NCI-H1092 treated with DMSO at 0.1 percent for 48 hours (cell line): ENCODE measurements at places on chromosomes 2 and 18.

GRCh38 chr2:101124643-101125366, 26.4 kb downstream of the TBC1D8 start:
- DNase-seq, result no peak

- DNase-seq, result no peak
Observed at GRCh38 chr2:38106405-38107094, 30.6 kb upstream of the CYP1B1 start.

- DNase-seq, result no peak
Observed at GRCh38 chr18:21853016-21853415, 112.4 kb downstream of the MIB1 start.

GRCh38 chr18:8361941-8362471, 247.2 kb upstream of the RAB12 start:
- DNase-seq, result no peak

DNA sequence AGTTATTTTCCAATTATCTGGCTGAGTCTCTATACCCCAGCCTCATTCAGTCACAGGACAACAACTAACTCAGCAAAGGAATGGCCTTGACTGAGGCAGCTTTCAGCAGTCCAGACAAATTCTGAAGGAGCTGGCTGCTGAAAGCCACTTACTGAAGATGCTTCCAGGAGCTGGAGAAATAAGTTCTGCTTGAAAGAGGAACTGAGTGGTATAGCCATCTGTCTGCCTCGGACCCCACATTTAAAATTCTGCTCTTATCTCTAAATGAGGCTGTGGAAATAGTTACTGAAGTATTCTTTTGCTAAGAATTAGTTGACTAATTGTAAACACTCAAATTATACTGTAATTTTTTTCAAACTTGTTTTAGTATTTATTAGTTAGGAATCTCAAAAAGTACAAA, 9.1 kb upstream of the GPD2 start:
- DNase-seq, result no peak

DNA sequence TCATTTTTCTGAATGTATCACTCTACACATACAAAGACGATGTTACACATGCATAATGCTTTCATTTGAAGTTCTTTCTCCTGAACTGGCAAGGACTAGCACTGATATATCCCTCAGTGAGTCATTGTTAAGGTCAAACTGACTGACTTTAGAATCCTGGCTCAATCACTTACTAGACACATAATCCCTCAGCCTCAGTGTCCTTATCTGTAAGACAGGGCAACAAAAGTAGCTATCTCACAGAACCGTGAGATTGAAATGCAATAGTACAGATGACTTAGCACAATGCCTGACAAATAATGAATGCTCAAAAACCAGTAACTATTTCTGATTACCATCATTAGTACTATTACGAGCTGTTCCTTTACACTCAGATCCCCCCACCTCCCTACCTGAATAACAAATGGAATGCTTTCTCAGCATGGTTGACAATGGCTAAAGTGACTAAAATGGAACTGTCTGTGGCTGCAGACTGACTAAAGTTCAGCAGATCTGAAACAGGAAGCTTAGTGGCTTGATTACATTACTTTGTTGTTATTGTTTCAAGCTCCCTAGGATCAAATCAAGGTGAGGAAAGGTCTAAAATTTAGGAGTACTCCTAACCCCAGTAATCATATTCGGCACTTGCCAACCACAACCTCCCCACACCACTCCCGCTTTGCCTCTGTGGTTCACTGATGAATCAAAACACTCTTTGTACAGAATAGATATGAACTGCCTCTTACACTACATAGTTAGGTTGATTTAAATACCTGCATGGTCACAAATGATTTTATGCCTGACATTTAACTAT, 35.8 kb upstream of the CACNB4 start:
- DNase-seq, result no peak

DNA sequence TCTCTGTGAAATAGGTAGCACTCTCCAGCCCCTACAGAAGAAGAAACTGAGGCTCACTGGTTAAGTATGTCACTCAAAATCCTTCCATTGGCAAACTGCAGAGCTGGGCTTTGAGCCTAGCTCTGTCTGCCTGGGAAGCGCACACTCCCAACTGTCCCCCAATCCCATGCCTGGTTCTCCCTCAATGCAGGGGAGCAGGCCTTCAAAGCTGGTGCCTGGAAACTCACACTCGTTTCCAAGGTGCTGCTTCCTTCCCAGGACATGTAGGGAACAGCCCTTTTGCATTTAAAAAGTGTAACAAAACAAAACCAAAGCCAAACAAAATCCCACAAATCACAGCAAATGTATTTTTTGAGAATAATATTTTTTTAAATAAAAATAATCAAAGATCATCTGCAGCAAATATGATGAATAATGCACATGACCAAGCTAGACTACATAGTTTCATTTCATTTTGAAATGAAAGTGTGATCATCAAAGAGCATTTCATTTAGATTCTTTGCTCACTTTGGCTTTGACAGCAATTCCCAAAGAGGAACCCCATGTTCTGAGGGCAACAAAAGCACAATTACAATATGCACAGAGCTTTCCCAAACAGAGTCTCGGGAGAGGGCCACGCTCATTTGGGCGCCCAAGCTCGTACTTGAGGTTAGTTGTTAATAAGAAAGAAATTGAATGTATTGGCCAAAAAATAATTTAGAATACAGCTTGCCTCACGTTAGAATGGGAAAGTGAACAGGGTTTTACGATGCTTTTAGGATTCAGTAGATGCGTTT, 96.7 kb upstream of the ACKR3 start:
- DNase-seq, result no peak

- DNase-seq, result no peak
Observed at GRCh38 chr2:233691443-233692433, 952 bp upstream of the UGT1A6 start.

DNA sequence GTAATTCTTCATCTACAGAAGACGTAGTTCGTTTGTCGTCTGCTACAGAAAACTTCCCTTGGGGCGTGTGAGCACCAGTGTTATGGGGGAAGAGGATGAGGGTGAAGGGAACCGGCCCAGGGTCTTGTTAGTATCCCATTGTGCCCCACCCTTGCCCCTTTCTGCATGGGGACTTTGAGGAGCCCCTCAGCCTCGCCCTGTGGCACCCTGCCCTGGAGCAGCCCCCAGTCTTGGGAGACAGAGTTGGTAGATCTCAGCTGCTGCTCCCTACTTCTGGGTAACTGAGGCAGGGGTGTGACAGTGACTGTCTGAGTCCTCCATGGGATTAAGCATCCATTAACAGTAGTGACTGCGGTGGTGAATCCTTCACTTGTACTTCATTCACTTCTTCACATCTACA, 50.1 kb downstream of the RNF144A start:
- DNase-seq, result no peak

DNA sequence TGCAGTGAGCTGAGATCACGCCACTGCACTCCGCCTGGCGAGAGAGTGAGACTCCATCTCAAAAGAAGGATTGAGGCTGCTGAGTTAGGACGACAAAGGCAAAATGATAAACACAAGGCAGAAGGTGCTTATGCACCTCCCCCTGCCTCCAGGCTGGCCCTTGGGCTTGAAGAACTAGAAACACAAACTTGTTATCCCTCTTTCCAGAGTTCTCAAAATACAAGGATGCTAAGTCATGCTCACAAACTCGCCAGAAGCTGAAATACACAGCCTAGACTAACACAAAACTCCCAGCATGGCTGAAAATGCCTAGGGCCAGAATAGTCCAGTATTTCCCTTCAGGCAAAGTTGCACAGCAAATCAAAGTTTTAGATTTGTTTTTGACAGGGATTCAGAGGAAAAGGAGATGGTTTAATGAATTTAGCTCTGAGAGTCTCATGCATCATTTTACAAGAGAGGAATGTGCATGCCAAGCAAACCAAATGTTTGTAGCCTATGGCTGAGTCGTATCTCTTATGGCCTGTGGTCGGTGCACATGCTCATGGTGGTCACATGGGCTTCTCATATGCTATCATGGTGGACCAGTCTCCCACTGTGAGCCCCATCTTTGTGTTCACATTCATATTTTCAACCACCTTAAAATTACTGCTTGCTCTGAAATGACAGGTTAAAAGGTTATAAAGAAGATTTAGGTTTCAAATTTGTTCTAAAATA, 16.2 kb upstream of the MREG start:
- DNase-seq, result no peak
